ELR (cell line): ENCODE measurements at places on chromosomes 4 and X.

- DNase-seq, result no peak
Observed at GRCh38 chrX:111507933-111508332, 3.5 kb upstream of the SERTM2 start.

GRCh38 chr4:179662522-179662921 lies 2220.3 kb upstream of the AGA start:
- no peak for DNase-seq

DNA sequence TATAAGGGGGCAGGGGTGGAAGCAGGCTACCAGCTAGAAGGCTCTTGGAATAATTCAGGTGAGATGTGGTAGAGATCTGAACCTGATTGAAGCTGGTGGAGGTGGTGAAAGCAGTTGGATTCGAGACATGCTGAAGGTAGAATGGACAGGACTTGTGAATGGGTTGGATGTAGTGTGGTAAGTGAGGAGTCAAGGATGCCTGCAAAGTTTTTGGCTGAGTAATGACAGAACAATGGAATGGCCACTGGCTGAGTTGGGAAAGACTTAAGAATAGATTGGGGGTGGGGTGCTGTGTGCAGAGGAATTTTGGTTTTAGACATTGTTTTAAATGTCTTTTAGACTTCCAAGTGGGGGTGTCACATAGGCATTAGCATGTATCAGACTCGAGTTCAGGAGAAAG lies 33.5 kb downstream of the HPF1 start:
- DNase-seq, result peak; percentile 42

DNA sequence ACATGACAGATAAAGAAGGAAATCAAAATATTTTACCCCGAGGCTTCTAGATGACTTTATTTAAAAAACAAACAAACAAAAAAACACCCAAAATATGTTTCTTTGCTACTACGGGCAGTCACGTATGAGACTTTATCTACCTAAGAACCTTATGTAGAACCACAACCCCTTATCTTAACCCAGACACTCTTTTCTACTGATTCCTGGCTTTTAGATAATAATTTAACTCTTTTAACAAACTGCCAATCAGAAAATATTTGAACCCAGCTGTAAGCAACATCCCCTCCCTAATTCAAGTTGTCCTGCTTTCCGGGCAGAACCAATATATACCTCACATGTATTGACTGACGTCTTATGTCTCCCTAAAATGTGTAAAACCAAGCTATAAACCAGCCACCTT lies 15.4 kb downstream of the ELOVL6 start:
- no peak for DNase-seq

DNA sequence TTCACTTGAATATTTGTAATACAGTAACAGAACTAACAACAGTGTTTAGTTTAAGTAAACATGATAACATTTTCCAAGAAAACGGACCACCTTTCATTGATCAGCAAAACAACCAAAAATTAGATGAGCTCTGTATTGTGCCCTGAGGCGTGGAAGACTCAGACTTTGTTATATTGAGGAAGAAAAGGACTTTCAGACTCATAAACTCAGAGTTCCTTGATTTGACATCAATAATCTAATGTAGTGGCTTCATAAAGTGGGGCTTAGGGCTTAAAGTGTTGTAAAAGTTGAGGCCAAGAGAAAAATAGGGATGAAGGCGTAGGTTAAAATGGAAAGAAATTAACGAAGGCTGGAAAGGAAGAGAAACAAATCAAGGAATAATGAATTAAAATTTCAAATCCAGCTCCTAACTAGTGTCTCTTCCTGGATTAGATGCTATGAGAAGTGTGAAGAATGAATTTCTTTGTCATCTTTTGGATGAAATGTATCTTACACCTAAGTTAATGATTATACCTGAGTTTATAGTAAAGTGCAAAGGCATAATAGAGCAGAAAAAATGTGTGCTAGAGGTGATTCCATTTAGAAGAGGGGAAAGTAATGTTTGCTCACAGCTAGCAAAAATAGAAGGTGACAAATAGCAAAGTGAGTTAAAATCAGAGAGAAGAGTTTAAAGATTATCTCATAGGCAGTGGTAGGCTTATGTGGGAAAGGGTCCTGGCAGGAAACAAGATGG lies 19.8 kb upstream of the GLRA2 start:
- no peak for DNase-seq

- no peak for DNase-seq
Observed at GRCh38 chrX:125287282-125287681, 32.4 kb upstream of the TEX13C start.

DNA sequence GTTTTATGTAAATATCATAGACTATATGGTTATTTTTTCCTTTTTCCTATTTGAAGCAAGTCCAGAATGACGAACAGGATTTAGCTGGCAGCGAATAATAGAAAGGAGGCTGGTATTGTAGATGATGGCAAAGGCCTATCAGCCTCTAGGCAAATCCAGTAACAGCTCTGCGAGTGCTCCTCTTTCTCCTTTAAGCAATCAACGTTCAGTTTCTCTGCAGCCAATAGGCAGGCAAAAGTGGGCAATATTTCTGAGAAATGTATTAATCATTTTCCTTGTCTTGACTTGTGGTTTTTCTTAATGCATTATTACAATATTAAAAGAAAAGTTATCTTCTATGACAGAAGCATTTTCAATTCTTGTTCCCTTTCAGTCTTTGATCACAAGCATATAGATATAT lies 183.3 kb downstream of the SH3KBP1 start:
- no peak for DNase-seq

DNA sequence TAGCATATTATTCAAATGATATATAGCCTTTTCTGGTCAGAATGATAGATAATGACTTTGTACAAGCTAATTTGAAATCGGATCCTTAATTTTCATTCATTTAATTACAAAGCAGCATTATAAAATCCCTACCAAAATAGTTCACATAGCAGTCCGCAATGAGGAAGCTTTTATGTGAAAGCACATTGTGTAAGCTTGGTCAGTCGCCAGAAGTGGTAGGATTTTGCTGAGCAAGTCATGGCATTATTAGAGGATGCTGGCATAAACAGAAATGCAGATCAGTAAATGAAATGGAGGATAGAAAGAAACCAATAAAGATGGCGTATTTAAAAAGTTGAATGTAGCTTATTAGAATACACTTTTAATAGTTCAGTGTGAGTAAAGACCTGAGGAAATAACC lies 93.2 kb upstream of the DIAPH2 start:
- no peak for DNase-seq

DNA sequence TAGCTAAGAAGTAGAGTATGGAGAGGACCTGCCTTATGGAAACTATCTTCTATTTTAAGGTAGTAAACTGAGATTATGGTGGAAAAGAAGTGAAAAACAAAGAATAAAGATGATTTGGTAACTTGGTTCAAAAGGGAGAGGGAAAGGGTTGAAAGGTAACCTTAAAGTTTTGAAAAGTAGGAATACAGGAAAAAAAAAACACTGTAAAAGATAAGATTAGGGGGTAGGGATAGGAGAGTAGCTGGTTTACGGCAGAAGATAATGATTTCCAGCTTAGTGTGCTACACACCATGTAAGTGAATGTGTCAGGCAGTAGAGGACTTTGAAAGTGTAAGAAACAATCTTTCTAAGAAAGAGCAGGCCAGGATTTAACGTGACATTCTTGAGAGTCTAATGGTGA lies 35.3 kb downstream of the FAM13A start:
- no peak for DNase-seq

DNA sequence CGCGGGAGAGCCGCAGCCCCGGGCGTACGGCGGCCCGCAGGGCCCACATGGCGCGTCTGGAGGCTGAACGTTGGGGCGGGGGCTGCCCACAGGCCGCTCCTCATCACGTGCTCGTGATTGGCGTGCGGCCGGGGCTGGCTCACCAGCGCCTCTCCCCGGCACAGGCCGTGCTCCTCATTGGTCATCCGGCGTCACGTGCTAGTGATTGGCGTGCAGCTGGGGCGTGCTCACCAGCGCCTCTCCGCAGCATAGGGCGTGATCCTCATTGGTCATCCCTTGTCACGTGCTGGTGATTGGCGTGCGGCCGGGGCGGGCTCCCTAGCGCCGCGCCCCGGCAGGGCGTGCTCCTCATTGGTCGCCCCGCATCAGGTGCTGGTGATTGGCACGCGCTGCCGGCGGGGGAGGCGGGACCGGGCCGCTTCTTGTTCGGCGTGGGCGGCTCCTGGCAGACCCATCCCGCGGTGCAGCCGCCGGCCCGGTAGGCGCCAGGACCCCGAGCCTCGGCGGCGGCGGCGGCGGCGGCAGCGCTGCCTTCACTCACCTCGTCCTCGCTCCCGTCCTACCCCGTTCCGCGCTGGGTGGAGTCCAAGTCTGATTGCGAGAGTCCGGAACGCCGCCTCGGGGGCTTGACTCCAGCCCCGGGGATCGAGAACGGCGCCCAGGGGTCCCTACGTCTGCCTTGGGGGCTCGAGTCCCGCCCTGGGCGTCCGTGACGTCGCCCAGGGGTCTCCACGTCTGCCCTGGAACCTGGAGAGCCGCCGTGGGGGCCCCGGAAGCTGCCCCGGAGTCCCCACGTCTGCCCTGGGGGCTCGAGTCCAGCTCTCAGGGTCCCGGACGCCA lies at the start of gene GTPBP6:
Gene GTPBP6, minus strand, starts transcription at position 58 of the 840 bp plus-strand sequence. Its CDS starts 9 bp downstream, at position 49.
- DNase-seq, result peak; percentile 99

- DNase-seq, result no peak
Observed at GRCh38 chr4:67604749-67605148, 46.2 kb downstream of the STAP1 start.

DNA sequence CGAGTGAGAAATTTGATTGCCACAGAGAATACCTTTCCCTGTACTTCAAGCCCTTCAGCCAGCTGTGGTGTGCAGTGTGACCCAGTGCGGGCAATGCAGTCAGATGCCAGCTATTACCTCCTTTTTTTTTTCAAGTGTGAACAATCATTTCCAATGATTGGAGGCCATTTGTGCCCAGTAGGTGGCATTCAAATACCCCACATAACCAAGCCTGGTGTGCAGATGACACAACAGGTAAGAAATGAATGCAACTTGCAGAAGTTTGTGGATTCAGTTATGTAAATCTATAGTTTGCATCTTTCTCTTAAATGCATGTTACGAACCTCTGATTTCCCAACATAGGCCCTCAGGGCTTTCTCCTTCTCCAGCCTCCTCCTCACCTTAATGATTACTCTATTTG lies 98.0 kb downstream of the CLCN4 start:
- peak; percentile 11 for DNase-seq

DNA sequence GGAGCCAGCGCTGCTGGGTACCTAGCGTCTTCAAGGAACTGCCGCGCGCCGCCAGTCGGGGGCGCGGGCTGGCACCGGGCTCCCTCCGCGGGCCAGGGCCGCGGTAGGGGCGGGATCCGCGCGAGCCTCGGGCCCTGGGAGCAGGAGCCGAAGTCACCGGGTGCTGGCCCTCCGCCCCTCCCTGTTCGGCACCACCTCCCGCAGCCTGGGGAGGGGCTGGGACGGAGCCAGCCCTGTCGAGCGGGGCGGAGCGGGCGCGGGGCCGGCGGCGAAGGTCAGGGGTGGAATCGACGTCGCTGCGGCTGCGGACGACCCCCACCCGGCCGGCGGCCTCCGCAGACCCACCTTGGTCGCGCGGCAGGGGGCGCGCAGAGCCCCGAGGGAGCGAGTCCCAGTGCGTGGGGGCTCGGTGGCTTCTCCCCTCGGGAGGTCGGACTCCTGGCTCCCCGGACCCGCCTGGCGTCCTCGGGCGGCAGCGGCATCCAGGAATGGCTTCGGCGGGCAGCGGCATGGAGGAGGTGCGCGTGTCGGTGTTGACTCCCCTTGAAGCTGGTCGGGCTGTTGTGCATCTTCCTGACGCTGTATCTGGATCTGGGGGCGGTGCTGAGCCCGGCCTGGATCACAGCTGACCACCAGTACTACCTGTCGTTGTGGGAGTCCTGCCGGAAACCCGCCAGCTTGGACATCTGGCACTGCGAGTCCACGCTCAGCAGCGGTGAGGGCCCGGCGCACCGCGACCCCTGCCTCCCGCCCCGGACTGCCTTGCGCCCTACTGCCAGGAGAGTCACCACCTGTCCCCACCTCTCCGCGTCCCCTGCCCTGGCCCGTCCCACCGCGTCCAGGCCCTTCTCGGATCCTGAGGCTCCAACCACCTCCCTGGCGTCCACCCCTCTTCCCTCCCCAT lies 50.5 kb upstream of the FAM47C start:
- DNase-seq, result no peak

DNA sequence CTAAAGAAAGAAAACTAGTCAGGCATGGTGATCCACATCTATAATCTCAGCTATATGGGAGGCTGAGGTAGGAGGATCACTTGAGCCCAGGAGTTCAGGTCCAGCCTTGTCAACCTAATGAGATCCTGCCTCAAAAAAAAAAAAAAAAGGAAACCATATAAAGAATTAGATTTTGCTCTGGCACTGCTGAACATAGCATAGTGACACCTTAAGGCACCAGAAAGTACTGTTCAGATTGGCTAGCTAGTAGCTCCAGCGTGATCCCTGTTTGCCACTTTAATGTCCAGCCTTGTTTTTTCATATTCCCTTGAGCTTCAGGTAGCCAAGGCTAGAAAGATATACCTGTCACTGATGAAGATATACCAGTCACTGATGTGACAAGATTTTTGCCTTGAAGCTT lies 34.1 kb downstream of the EXOC1 start:
- peak; percentile 12 for DNase-seq
